ENCODE measurements at places on chromosomes 6 and 20. TPM values are rescaled to one million over a fixed set of nuclear protein-coding genes. Genes with fewer than 3 reads are reported as not detected.

The PTK7 gene
- total RNA-seq = 84.4 TPM

The OOEP gene
- total RNA-seq = not detected

The DNAH8 gene
- total RNA-seq = not detected

The NR2E1 gene
- total RNA-seq = not detected

The COL19A1 gene
- total RNA-seq = not detected

The CRISP3 gene
- 0.09 TPM for total RNA-seq

The FKBP5 gene
- 64.7 TPM for total RNA-seq

The RAB44 gene
- total RNA-seq = 0.07 TPM

The MROH8 gene
- 1.2 TPM for total RNA-seq

The ARFGEF3 gene
- total RNA-seq = 3.0 TPM
